ENCODE measurements at places on chromosomes 13 and 19.

GRCh38 chr19:42942187-42942789, 5.3 kb upstream of the PSG7 start:
- no peak for DNase-seq

DNA sequence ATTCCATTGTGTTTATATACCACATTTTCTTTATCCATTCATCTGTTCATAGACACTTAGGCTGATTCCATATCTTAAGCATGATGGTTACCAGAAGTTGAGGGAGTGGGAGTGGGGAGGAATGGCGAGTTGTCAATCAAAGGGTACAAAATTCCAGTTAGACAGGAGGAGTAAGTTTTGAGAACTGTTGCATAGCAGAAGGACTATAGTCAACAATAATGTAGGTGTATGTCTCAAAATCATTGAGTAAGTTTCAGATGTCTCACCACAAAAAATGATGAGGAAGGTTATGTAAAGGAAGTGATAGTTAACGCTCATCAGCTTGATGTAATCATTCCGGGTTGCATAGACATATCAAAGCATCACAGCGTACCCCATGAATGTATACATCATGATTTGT, 4.6 kb upstream of the UBL3 start:
- no peak for DNase-seq

- DNase-seq, result no peak
These were observed 24.8 kb upstream of the LILRA2 start for GRCh38 chr19:54548806-54549205.

DNA sequence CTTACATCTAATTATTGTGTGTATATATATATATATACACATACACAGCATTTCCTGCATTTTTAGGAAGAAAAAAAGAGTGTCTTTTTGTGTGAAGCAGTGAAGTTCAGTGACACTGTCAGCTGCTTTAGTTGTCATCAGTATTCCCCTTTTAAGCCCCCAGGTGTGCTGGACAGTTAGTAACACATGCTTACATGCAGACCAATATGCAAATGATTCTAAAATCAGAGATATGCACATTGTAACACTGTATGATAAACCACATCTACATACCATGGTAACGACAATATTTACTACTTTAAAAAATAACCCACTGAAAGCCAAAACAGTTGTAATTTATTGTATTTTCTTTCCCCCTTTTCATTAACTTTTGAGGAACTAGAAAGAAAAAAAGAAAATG, 16.8 kb downstream of the LHFPL6 start:
- no peak for DNase-seq

DNA sequence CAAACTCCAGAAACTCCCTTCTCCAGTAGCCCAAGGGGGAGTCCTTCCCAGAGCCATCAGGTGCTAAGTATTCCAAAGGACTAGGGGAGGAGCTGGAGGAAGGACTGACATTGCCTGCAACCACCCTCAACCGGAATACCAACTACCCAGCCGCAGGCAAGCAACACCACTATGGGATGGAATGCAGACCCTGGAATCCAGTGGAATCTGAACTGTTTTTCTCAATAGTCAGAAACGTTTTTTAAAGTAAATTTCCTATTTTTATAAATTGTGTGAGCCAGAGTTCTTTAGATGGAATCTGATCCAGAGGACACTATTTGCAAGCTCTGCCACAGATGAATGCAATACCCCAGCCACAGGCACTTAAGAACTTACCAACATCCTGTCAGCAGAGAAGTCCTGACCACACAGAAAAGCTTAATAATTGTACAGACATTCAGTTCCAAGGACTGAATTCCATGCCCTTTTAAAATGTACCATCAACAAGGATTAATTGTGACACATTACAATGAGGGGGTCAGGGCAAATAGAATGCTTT, 92.1 kb downstream of the USP12 start:
- DNase-seq, result no peak

Data from urothelium cell line (cell line).